ENCODE measurements at places on chromosomes 6 and 20.

DNA sequence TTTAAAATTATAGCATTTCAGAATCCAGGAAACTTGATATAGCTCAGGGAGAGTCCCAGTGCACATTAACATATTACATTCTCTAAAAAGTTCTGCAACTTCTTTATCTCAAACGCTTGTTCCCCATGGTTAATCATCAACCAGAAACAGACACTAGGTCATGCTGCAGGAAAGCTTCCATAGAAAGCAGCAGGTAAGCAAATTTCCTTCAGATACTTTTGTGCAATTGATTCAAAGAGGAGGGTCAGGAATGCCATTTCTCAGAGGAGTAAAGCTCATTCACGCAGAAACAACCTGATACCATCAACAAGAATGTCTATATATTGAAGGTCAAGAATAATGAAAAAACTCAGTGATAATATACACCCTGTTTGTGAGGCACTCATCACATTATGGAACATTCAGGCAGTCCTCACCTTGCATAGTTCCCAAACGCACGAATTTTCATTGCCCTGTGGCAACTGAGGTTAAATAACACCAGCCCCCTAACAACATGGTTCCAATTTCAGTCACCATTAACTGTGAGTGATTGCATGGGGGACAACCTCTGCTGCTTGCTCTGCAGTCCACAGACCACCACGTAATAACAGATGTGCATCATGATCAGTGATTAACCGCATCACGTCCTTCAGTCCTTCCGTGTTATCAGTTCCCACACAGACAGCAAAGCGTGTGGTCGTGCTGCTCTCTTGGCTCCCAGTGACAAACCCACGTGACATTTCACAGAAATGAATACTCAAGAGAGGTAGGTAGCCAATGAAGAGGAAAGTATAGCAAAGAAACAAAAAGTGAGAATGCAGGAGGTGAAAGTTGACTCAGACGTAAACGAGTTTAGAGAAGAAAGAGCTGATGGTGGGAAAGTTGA, 95.7 kb downstream of the LY86 start:
- no peak for DNase-seq

DNA sequence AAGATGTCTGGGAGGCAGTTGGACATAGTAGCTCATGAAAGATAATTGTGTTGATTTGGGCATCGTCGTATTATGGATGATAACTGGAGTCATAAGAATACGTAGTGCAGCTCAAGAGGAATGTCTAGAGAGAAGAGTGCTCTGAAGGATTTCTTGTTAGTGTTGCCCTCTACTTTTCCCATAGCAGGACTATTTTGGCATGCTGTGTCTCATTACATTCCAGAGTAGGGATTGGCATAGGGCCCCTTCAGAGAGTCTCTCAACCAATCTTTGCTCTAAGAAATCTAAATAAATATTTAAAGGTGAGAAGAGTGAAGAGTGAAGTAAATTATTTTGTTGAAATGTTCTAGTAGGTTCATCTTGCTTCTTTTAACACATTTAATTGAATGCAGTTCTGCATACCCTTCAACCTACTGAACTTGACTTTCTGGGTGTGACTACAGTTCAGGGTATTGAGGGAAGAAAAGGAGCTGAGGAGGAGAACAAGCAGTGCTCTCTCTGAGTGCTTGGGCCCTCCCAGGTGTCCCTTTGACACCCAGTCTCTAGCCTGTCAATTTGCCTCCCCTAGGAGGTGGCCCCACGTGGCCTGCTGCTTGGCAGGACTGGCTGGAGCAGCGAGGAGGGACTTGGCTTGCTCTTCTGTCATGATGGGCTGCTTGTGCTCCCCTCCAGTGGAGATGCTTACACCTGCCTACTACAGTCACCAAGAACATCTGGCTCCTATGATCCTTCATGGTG, 33.3 kb downstream of the SOBP start:
- DNase-seq = no peak

DNA sequence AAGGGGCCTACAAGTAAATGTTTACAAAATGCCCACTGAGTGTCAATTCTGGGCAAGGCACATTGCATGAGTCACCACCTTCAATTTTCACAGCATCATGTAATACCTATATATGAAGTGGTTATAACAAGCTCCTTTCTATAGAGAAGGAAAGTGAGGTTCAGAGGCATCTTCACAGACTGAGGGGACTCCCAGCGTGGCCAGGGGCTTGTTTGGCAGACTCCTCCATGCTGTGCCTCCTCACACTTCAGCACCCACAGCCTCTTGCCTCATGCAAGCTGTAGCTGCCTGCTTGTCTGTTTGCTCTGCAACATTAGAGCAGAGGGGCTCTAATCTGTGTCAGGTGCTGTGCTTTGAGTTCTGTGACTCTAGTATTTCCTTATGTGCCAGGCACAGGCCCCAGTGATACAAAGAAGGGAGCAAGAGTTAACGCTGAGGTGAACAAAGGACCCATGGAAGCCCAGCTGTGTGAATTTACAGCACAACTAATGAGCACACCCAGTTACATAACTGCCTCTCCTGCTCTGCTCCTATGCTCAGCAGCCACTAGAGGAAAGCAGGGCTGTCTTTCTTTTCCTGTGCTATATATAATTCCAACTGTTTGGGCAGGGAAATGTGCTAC, 72.3 kb downstream of the ZHX3 start:
- DNase-seq = no peak

- no peak for DNase-seq
These were observed 383.8 kb downstream of the ADGRB3 start for GRCh38 chr6:69018906-69019305.
